ENCODE measurements at places on chromosomes 1 and 21. TPM values are rescaled to one million over a fixed set of nuclear protein-coding genes. Genes with fewer than 3 reads are reported as not detected.

Gene MARK1
- total RNA-seq, result 0.10 TPM

Gene LRRC38
- not detected for total RNA-seq

Gene SH3D21
- 1.4 TPM for total RNA-seq

Gene GUCA2A
- total RNA-seq, result not detected

Gene UTS2
- 2.2 TPM for total RNA-seq

Gene SPRR2E
- not detected for total RNA-seq

Gene CFAP45
- 4.6 TPM for total RNA-seq

Gene HES2
- not detected for total RNA-seq

Gene RBM34
- 148 TPM for total RNA-seq

Gene NDUFS2
- total RNA-seq, result 58.5 TPM

Gene PI4KB
- 81.4 TPM for total RNA-seq

Gene ADAMTS1
- not detected for total RNA-seq

- H3K27me3 ChIP-seq, result no peaks in the 10 kb centered on the region
- peaks cover 3% of the 10 kb centered on the region for H3K36me3 ChIP-seq
- no peak for DNase-seq
Measured at GRCh38 chr1:155729031-155729898, 40.4 kb downstream of the DAP3 start.

DNA sequence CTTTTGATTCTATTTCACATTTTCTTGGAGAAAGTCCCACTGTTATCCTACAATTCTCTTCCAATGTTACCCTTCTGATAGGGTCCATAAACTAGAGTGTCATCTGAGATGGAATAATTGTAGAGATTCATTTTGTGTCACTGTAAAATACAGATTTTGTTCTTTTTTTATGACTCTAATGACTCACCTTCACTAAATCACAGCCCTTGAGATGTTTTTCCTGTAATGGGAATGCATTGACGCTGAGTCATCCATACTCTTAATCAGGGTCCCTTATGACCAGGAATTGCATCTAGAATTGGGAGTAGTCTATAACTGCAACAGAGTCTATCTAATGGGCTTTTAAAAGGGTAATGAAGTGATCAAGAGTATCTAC, 315.5 kb downstream of the TGFB2 start:
- H3K27me3 ChIP-seq, result peaks cover 4% of the 10 kb centered on the region
- no peak overlapping the region for H3K27ac ChIP-seq
- no peaks in the 10 kb centered on the region for H3K4me1 ChIP-seq
- no peaks in the 10 kb centered on the region for H3K36me3 ChIP-seq

- H3K4me3 ChIP-seq, result no peak overlapping the region
- DNase-seq, result no peak
- no peaks in the 10 kb centered on the region for H3K36me3 ChIP-seq
Measured at GRCh38 chr1:171424494-171424893, 60.8 kb upstream of the PRRC2C start.

DNA sequence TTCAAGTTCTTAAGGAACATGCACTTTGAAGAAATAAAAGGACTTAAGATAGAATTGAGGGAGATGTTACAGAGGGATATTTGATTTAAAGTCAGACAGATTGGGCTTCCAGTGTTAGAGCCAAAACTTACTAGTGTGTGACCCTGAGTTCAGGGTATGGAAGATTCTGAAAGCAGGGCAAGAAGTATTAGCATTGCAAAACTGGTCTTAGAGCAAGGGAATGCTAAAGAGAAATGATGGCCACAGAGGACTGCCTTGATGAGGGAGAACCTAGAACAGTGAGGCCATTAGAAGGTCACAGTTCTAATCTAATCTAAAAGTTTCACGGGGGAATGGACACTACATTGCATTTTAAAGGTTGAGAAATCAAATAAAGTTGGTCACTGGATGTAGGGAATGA, 45.5 kb downstream of the UROD start:
- no peak for DNase-seq
- H3K36me3 ChIP-seq, result peaks cover 13% of the 10 kb centered on the region
- no peak overlapping the region for H3K27ac ChIP-seq
- H3K27me3 ChIP-seq, result no peaks in the 10 kb centered on the region
- peaks cover 4% of the 10 kb centered on the region for H3K4me1 ChIP-seq
- no peak overlapping the region for H3K4me3 ChIP-seq

GRCh38 chr1:3814771-3815561, 18.7 kb upstream of the LRRC47 start:
- H3K36me3 ChIP-seq, result peaks cover 8% of the 10 kb centered on the region
- no peak overlapping the region for H3K4me3 ChIP-seq

DNA sequence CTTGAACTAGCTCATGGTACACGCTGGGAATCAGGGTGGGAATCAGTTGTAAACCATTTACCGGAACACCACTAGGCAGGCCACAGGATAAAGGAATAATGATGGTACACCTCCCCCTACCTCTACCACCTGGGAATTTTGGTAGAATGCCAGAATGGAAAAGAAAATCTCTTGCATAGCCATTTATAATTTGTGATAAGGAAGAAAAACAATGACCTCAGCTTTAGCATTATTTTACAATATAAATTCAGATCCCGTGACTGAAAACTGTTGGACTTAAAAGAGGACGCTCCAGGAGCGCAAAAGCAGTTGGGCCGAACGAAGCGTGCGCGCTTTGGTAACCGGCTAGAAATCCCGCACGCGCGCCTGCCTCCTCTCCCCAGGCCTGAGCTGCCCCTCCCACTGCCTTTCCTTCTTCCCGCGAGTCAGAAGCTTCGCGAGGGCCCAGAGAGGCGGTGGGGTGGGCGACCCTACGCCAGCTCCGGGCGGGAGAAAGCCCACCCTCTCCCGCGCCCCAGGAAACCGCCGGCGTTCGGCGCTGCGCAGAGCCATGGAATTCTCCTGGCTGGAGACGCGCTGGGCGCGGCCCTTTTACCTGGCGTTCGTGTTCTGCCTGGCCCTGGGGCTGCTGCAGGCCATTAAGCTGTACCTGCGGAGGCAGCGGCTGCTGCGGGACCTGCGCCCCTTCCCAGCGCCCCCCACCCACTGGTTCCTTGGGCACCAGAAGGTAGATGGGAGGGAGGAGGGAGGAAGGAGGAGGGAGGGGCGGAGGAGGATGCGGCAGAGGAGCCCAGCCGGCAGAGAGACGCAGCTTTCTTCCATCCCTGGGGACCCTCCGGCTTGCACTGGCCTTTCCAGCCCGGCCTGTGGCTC, at the start of gene CYP4X1:
CYP4X1 (plus strand) TSS at position 402 of the 873 bp plus-strand sequence; CDS start at position 551, 149 bp downstream.
- peaks cover 53% of the 10 kb centered on the region for H3K27me3 ChIP-seq
- peaks cover 3% of the 10 kb centered on the region for H3K36me3 ChIP-seq
- DNase-seq, result no peak

GRCh38 chr1:161266202-161266601, 7.7 kb downstream of the PCP4L1 start:
- no peaks in the 10 kb centered on the region for H3K36me3 ChIP-seq
- peaks cover 37% of the 10 kb centered on the region for H3K27me3 ChIP-seq
- no peak overlapping the region for H3K4me3 ChIP-seq
- peaks cover 7% of the 10 kb centered on the region for H3K4me1 ChIP-seq
- no peak for DNase-seq

DNA sequence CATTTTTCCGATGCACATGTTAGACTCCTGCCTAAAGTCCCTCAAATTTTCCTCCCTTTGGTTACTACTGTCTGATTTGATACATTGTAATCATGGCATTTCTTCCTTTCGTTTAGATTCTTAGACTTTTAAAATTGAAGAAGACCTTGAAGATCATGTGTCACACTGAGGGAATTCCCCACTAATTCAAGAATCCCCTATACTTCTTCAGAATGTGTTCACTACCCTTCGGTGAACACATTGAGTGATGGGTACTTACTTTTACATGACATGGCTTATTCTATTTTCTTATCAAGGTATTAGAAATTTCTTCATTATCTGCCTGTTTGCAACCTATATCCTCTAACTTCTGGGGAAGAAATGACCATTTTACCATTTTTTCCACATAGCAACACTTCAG, 85.9 kb downstream of the LHX8 start:
- DNase-seq, result no peak
- H3K4me3 ChIP-seq, result no peak overlapping the region
- no peak overlapping the region for H3K27ac ChIP-seq
- H3K36me3 ChIP-seq, result no peaks in the 10 kb centered on the region

- peaks cover 5% of the 10 kb centered on the region for H3K4me1 ChIP-seq
- H3K36me3 ChIP-seq, result peaks cover 3% of the 10 kb centered on the region
- H3K4me3 ChIP-seq, result no peak overlapping the region
Measured at GRCh38 chr1:42177541-42177981, 13.0 kb upstream of the GUCA2A start.

DNA sequence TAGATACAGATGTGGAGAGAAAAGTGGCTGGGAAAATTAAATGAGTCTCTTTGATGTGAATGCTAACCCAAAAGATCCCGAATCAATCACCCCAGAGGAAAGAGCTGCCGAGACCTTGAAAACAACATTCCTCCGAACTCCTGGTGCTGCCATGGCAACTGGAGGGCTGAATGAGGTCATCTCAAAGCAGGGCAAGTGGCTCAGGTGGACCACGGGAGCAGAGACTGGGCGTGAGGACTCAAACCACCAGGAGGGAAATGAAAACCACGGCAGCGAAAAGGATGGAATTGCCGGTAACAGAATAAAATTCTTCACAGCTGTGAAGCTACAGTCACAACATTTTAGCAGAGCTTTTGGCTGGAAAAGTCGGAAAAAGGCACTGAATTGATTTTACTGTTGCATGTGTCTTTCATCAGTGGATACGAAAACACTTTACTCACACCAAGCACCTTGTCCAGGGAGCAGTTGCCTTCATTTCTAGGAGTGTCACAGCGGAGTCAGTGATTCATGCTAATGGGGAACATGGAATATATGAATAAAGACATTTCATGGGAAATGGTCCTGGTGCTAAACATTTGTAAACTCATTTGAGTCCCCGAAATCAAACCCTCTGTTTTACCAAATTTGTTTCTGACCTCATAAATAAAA, 23.2 kb upstream of the BECN2 start:
- DNase-seq, result no peak
- H3K27me3 ChIP-seq, result peaks cover 17% of the 10 kb centered on the region
- no peak overlapping the region for H3K4me3 ChIP-seq
- H3K27ac ChIP-seq, result no peak overlapping the region

- no peaks in the 10 kb centered on the region for H3K36me3 ChIP-seq
- H3K27ac ChIP-seq, result no peak overlapping the region
- DNase-seq, result no peak
- peaks cover 40% of the 10 kb centered on the region for H3K27me3 ChIP-seq
Measured at GRCh38 chr1:182003025-182003725, 58.3 kb downstream of the ZNF648 start.

DNA sequence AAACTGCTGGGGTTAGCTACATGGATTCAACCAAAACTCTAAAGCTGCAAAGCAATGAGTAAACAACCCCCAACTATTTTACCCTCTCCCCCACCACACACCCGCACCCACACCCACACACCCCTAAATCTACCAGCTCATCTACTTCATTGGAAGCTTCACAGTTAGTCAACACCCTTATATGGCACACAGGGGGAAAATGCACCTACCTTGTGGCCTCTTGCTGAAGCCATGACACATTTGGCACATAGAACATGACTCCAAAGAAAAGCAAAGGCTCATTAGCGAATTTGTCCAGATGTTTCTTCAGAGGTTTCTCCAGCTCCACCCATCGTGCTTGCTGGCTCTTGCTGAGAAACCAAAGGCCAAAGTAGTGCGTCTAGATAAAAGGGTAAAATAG, 99.8 kb downstream of the PTPN14 start:
- peaks cover 2% of the 10 kb centered on the region for H3K36me3 ChIP-seq
- H3K27ac ChIP-seq, result no peak overlapping the region
- H3K27me3 ChIP-seq, result peaks cover 40% of the 10 kb centered on the region
- DNase-seq, result no peak

GRCh38 chr1:109864047-109864822, 46.4 kb upstream of the CSF1 start:
- H3K27ac ChIP-seq, result no peak overlapping the region
- no peaks in the 10 kb centered on the region for H3K36me3 ChIP-seq
- DNase-seq, result no peak
- H3K4me1 ChIP-seq, result peaks cover 8% of the 10 kb centered on the region
- H3K27me3 ChIP-seq, result no peaks in the 10 kb centered on the region

GRCh38 chr1:183881387-183882131, 76.6 kb downstream of the RGL1 start:
- peaks cover 5% of the 10 kb centered on the region for H3K4me1 ChIP-seq
- no peak overlapping the region for H3K27ac ChIP-seq
- peaks cover 25% of the 10 kb centered on the region for H3K27me3 ChIP-seq
- peaks cover 5% of the 10 kb centered on the region for H3K36me3 ChIP-seq
- no peak for DNase-seq

- H3K4me1 ChIP-seq, result no peaks in the 10 kb centered on the region
- no peaks in the 10 kb centered on the region for H3K36me3 ChIP-seq
- no peak for DNase-seq
- H3K4me3 ChIP-seq, result no peak overlapping the region
- H3K27ac ChIP-seq, result no peak overlapping the region
Measured at GRCh38 chr1:177065430-177065829, 99.1 kb downstream of the ASTN1 start.

DNA sequence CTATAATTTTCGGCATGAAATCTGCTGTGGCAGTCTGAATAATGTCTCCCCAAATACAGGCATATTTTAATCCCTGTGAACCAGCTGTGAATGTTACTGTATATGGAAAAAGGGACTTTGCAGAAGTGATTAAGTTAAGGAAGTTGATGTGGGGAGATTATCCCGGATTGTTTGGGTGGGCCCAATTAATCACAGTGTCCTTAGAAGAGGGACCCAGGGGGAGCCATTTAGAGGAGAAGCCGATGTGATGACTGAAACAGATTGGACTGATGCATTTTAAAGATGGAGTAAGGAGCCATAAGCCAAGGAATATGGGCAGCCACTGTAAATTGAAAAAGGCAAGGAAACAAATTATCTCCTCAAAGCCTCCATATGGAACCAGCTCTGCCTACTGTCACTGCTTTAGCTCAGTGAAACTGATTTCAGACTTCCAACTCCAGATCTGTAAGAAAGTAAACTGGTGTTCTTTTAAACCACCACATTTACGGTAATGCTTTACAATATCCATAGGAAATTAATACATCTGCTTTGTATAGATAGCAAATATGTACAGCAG, 61.1 kb upstream of the GPR88 start:
- H3K27ac ChIP-seq, result peak overlapping the region; percentile 19
- no peak for DNase-seq
- peaks cover 44% of the 10 kb centered on the region for H3K4me1 ChIP-seq

GRCh38 chr1:56494306-56494705, 85.1 kb downstream of the PLPP3 start:
- peaks cover 20% of the 10 kb centered on the region for H3K27me3 ChIP-seq
- no peak overlapping the region for H3K4me3 ChIP-seq
- H3K27ac ChIP-seq, result no peak overlapping the region

DNA sequence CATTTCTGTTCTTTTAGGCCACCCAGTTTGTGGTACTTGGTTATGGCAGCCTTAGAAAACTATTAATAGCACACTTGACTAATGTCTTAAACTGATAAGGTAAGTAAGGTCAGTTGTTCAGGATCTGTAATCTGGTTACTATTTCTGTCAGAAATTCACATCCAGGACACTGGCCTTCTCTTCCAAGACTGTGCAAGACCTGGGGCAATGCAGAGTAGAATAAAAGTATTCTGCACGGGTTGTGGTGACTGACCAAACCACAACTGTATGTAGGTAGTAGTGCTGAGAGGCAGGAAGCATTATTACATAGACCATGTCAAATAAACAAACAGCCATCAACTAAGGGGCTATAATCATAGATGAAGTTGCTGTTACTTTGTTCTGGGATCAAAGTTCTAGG, 46.7 kb downstream of the WARS2 start:
- no peaks in the 10 kb centered on the region for H3K27me3 ChIP-seq
- H3K27ac ChIP-seq, result no peak overlapping the region
- H3K4me3 ChIP-seq, result no peak overlapping the region
- H3K4me1 ChIP-seq, result no peaks in the 10 kb centered on the region

All from T-helper 17 cell (primary cell).